ENCODE measurements at places on chromosomes 12 and 14.

DNA sequence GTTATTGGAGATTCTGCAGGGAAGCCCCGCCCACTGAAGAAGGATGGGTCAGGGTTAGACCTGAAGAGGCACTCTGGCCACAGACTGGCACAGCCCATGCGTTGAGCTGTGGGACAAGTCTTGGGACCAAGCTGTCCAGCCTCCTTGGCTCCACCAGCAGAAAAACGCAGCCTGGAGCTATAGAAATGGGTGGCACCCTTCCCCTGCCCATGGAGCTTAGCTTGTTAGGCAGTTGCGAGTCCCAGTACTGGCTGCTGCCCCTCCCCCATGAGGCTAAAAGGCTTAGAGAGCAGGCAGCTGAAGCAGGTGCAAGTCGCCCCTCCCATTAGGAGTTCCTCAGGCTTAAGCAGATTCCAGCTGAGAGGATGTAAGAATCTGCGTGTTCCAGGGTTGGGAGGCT is 1124.0 kb upstream of the TMEM132C start:
- DNase-seq: no peak

DNA sequence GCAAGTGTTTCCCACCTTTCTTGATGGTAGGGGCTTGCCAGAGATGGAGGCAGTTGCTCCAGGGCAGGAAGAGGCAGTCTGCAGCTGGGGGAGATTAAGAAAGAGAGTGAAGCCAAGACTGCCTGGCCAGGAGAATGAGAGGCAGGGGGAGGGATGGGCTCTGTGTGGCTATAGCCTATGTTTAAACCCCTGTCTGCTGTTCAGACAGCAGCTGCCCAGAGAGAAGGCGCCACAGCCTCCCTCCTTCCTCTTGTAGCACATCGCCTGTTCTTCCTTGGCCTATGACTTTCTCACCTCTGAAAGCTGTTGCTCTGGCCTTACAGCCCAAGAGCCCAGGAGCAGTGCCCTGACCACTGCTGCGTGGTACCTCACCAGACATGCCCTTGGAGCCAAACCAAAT is 61.7 kb downstream of the EMP1 start:
- DNase-seq: no peak

DNA sequence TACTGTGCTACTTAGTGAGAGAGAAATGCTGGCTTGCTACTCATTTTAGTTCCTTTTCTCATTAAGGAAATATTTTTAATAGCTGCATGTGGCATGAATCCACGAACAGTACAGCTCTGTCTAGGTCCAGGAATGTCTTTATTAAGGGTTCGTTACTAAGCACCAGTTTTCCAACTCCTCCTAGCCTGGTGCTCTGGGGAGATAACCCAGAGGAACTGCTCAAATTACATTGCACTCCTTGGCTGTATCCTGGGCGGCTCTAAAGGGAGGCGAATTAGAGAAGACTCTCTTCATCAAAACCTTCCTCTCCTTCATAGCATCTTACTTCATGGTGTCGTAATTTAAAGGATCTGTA is 101.3 kb downstream of the PPM1A start:
- peak; percentile 7 for DNase-seq

- no peak for DNase-seq
These were observed 276.3 kb downstream of the CPNE8 start for GRCh38 chr12:38629064-38629463.

GRCh38 chr12:113853491-113853890 is 112.6 kb downstream of the RBM19 start:
- DNase-seq: no peak

GRCh38 chr12:1620092-1620491 is 8.9 kb upstream of the WNT5B start:
- DNase-seq: no peak

GRCh38 chr12:14937689-14938088 is 648 bp downstream of the ERP27 start:
- DNase-seq: no peak

DNA sequence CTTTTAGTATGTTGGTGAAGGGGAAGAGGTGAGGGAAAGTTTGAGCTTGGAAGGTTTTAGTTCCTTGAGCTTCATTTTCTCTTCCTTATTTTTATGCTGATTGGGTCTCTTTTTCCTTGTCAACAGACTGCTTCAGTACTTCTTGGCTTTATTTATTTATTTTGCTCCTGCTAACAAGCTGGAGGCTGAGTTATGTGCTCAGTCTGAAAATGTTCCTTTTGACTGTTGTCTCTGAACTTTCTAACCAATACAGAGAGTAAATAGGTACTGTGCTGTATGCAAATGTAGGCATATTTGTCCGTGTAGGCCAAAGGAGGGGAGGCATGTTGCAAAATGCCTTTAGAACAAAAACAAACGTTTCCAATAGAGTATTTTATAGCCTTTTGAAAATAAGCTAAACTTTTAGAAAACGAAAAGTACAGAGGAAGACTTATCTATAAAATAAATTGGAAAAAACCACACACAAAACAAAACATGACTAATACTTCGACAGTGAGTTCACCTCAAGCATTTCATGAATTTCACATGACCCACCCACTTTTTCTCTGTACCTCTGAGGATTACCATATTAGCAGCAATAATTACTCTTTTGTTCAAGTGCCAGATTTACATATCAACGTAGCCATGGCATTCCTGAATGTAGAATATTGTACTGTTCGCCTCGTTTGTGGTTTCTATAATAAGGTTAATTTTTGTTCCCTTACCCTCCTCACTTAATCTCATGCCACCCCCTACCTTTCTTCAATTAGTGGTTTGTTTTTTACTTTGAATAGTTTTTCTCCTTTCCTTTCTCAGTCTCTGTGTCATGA is 4.7 kb upstream of the CREBL2 start:
- DNase-seq: peak; percentile 47

GRCh38 chr12:51821440-51822260 is 26.9 kb downstream of the FIGNL2 start:
- DNase-seq: no peak

GRCh38 chr12:2283916-2284315 is 231.1 kb downstream of the CACNA1C start:
- peak; percentile 86 for DNase-seq

GRCh38 chr12:33703221-33703620 is 263.6 kb upstream of the SYT10 start:
- DNase-seq: no peak

GRCh38 chr14:62916551-62916950 is 128.7 kb downstream of the KCNH5 start:
- DNase-seq: no peak

DNA sequence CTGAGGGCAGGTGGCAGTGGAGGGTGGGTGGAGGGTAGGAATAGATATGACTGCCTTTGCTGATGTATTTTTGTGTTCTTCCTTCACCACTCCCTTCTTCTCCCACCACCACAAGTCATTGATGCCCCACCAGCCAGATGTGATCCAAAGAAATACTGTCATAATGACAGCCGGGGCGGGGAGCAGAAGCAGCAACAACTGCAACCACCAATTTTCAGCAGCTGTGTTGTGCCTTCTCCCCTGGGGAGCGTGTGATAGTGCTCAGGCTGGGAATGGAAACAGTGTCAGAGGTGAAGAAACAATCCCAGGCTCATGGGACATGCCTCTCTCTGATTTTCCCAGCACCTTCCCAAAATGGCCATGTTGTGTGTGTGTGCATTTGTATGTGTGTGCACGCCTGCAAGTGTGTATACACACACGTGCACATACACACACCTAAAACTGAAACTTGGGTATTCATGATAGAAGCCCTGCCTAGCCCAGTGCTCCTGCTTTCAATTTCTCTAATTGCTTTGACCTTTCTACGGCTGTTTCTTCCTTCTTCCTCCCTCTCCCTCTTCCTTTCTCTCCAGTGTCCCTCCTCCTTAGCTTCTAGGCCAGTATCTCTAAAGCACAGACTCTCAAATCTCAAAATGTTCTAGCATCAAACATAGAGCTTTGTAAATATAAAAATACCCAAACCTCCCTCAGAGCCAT is 299.2 kb upstream of the FKBP4 start:
- no peak for DNase-seq

DNA sequence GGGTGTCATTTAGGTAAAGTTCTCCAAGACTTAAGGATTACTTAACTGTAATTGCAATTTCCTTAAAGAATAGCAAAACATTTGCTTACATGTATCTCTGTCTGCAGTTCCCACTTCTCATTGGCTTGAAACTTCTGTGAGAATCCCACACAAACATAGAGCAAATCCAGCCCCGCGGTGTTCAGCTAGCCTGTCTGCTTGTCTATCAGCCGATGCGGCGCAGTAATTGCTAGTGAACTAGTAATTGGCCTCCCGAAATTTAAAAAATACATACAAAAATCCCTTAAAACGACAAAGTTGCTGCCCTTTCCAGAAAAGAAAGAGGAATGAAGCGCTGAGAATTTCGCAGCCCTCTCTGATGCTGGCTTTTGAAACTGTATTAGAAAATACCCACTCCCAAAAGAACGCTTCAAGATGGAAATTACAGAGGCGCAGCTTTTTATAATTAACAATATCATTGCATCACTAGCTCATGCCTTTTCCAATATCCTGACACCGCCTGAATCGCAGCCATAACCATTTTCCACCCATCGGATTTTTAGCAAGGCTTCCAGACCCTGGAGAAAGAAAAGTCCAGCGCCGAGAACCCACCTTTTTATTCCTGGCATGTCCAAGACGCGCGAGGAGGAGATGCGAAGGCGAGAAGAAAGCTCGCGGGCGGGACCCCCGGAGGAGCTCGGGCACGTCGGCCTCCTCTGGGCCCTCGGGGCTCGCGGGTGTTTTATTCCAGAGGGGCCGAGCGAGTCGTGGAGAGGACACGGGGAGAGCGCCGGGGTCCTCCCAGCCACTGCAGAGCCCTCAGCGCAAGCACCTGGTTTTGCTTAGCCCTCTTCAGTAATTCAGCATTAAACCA is 646 bp downstream of the FBLN5 start:
- DNase-seq: peak; percentile 42

DNA sequence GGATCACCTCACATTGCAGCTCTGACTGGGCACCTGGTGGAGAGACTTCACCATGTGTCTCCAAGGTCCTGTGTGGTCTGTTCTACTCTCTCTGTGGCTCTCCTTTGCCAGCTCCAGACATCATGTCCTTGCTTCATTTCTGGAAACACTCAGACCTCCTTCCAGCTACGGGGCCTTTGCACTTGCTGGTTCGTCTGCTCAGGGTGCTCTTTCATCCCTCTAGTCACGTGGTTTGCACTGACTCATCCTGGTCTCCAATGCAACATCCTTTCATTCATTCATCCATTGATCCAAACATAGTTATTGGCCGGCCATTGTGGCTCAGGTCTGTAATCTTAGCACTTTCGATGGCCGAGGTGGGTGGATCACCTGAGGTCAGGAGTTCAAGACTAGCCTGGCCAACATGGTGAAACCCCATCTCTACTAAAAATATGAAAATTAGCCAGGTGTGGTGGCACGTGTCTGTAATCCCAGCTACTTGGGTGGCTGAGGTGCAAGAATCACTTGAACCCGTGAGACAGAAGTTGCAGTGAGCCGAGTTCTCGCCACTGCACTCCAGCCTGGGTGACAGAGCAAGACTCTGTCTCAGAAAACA is 23.9 kb upstream of the CCDC63 start:
- no peak for DNase-seq

DNA sequence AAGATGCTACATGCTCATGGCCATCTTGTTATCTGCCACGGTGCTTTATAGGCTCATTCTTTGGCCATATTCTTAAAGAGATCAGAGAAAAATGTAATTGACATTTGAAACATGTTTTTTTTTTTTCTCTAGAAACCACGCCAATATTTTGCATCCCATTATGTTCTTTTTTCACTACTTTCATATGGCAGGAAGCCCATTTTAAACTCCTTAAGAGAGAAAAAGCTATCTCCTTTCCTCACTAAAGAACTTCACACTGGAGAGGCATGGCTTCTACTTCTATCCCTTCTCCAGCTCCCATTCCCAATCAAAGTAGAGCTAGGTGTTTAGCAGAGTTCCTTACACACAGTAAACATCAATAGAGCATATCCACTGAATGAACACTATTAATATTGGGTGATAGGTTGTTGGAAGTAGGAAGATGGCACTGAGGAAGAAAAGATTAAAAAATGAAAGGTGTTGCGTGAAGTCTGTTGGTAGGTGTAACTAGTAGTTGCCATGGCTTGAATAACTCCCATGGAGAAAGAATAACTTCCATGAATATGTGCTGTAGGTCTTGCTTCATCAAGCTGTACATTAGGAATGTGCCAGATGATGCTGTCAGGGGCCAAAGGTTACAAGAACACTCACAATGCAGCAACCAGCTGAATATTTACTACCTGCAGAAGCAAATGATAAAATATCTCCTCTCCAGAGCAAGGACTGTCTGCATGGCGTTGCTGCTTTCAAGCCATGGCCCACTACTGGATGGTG is 178.8 kb downstream of the STXBP6 start:
- DNase-seq: no peak

GRCh38 chr12:45458854-45459807 is 243.2 kb downstream of the ANO6 start:
- peak; percentile 67 for DNase-seq

GRCh38 chr12:109912855-109913321 is 12.8 kb downstream of the TCHP start:
- no peak for DNase-seq

- DNase-seq: no peak
These were observed 1.6 kb upstream of the PAX9 start for GRCh38 chr14:36659822-36660735.
